ENCODE measurements at places on chromosomes 7 and 10.
A peak's percentile ranks its signal among the peaks of the same experiment; 100 is the strongest.

GRCh38 chr7:123425246-123425645 is 109.1 kb downstream of the IQUB start:
- no peak for DNase-seq

DNA sequence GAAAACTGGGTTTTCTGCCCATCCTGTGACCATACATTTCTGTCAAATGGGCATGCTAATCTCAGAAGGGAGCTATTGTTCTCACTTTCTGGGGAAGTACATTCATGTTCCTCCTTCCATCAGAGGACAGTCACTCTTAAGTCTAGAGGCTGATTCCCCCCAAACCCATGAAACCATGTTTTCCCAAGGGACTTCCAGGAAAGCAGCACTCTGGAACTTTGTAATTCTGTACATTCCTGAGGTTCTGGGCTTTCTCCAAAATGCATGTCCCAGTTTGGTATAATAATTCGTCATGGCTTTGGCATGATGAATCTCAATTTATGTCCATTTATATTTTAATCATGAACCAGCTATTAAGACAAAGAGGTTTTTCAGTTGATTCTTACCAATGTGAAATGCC is 688.1 kb downstream of the LRMDA start:
- DNase-seq, result peak; percentile 64

DNA sequence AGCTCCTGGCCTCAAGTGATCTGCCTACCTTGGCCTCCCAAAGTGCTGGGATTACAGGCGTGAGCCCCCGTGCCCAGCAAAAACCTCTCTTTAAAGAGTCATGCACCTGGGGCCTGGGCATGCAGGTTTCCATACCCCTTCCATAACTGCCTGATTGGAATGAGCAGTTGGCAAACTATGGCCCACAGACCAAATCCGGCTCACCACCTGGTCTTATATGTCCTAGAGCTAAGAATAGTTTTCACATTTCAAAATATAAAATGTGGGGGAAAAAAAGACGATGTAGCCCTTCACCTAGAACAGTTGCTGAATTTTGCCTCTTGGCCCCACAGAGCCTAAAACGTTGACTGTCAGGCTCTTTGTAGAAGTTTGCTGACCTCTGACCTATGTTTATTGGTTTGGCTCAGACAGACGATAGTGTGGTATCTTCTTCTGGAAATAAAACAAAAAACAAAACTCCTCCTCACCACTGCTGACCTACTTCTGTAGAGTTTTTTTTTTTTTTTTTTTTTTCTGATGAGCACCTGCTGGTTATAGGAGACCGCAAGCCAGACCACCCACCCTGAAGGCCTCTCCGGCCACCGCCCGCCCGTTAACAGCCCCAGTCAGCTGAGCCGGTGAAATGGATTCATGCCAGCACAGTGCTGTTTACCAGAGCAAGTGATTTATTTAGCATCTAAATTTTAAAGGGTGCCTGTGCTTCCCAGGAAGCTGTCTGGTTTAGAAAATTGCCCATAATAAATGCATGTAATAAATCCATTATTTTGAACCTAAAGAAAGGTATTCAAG is 33.5 kb upstream of the SFRP5 start:
- DNase-seq, result no peak

DNA sequence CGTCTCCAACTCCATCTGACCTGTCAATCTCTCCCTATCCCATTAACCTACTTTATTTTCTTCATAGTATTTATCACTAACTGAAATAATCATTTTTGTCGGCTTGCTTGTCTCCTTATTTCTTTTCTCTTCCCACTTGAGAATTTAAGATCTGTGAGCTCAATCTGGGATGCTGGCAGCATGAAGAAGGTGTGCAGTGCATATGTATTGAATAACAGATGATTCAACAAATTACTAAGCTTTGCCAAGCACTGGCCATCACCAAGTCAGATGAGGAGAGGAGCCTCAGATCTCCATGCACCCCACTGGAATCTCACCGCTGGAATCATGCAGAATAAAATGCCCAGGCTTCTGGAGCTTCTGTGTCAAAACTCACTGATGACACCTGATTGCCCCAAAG is 47.6 kb upstream of the PPP1R3C start:
- DNase-seq, result no peak

DNA sequence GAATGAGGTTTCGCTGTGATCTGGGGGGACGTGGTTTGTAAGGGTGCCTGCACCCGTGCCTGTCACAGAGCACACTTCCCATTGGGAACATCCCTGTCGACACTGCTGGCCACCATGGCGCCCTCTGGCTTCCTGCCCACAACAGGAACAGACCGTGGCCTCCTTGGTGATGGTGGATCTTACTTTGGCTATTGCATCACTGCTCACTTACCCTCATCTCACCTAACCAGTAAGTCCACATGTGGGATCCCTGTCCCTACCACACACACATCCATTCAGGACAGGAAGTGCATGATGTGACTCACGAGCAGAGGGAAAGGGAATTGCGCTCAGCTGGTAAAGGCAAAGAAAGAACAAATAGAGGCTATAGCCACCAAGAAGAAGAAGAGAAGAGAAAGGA is 26.2 kb upstream of the SEC61G start:
- DNase-seq, result no peak

GRCh38 chr7:146276888-146277287 is 160.3 kb downstream of the CNTNAP2 start:
- no peak for DNase-seq

- DNase-seq, result no peak
Observed at GRCh38 chr7:7581531-7582179, 15.0 kb downstream of the MIOS start.

DNA sequence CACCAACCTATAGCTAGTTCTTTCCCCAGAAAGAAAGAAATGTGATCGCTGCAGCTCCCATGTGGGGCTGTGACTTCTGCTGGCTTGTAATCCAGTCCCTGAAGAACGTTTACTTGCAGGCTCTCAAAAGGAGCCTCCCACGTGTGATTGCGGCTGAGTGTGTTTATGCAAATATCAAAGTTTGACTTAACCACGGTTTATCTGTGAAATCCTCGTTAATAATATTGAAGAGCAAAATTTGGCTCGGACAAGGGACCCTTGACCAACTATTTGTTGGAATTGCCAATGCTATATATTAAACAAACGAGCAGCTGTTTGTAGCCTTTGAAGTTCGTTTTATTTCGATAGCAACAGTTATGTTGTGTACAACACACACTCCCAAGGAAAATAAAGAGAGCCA is 470.1 kb upstream of the NRP1 start:
- no peak for DNase-seq

DNA sequence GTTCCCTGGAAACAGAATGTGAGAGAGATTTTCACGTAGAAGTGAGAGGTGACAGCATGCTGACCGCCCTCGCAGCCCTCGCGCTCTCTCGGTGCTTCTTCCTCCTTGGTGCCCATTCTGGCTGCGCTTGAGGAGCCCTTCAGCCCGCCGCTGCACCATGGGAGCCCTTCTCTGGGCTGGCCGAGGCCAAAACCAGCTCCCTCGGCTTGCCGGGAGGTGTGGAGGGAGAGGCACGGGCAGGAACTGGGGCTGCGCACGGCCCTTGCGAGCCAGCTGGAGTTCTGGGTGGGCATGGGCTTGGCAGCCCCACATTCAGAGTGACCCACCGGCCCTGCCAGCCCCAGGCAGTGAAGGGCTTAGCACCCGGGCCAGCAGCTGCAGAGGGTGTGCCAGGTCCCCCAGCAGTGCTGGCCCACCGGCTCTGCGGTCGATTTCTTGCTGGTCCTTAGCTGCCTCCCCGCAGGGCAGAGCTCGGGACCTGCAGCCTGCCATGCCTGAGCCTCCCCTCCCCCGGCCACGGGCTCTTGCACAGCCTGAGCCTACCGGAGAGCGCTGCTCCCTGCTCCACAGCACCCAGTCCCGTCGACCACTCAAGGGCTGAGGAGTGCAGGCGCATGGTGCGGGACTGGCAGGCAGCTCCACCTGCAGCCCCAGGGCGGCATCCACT is 888.7 kb upstream of the ZWINT start:
- no peak for DNase-seq

DNA sequence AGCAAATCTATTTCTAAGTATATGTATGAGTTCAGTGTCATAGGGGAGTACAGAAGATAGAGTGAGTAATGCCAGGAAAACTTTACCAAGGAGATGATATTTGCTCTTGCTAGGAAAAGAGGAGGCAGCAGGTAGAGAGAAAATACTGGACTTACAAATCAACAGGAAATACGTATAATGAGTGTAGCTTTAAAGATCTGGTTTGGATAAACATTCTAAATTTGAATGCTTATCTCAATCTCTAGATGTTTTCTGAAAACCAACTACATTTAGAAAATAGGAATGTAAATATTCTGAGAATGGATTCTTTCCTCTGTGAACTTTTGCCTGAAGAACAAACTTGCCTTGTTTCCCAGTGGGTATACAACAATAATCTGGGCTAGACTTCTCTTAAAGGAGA is 46.9 kb upstream of the GNAI1 start:
- DNase-seq, result no peak

DNA sequence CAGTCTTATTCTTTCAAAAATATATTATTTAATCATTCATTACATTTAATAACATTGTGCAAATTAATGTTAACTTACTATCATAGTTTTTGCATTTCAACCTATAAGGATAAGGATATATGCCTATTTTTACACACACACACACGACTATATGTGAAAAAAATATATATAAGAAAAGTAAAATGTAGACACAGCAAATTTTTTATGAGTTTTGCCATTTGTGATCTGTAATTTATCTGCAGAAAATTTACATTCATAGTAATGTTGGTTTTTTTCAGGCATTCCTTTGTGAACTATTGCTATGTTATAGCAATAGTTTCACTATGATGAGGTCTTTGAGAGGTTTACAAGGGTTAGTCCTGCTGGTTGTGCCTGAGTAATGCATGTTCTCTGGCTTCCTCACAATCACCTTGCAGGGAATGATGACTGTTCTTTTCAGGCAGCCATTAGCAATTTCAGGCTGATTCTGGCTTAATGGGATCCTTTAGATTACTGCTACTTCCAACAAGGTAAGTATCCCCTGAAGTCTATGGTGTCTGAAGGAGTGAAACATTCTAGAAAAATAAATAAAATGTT is 183.7 kb upstream of the CDK1 start:
- DNase-seq, result no peak

- no peak for DNase-seq
Observed at GRCh38 chr7:158403013-158403821, 184.4 kb downstream of the PTPRN2 start.

- DNase-seq, result no peak
Observed at GRCh38 chr10:100653957-100654781, 91.2 kb upstream of the PAX2 start.

- DNase-seq, result no peak
Observed at GRCh38 chr10:69748621-69749020, 53.1 kb upstream of the COL13A1 start.

DNA sequence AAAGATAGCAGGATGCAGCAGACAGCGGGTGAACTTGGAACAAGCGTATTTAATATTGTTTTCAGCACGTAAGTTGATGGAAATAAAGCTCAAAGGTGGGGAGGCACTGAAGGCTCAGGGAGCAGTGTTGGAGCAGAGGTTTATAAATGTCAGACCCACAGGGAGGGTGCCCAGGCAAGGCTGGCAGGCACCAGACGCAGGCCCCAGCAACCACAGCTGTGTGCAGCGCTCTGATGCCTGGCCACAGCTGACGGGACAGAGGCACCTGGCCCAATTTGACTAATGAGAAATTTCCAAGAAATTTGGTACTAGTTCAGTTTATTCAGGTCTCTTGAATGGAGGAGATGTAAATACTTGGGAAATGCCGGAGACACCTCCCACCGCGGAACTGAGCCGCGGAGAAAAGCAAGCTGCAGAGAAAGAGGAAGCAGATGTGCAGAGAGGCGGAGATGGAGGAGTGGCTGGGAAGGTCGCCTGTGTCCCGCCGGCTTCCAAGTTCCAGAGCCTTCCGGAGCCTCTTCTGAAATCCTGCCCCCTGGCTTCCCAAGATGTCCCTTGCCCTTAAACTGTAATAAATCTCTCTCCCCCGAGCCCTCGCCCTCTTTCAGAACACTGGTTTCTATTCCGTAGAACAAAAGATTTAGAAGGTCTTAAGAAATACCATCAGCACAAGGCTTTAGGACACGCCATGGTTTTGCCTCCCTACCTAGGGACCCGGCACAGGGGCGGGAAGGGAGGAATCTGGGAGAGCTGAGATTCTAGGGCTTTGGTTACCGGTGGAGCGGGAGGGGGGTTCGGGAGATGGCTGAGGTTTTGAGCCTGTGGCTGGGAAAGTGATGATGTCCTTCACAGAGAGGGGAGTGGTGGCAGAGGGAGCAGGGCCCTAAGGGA is 38.4 kb upstream of the PLXNA4 start:
- no peak for DNase-seq

DNA sequence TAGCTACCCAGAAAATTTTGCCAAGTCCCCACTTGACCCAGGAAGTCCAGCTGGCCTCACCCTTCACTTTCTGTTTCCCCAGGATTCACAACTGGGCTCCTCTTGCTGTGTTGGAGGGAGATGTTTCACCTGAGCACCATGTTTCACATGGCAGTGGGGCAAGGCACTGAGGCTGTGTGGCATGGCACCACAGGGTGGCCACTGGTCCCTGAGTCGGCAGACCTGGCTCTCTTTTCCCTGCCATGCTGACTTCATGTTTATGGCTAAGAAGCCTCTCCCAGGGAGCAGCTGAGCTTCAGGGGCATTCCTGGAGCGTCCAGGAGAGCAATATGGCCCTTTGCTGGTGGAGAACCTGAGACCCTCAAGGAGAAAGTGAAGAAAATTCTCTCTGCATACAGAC is 266.9 kb downstream of the RPS24 start:
- DNase-seq, result no peak

Data from GM04504 (cell line).